ENCODE measurements at places on chromosomes 13 and 19. TPM values are rescaled to one million over a fixed set of nuclear protein-coding genes. Genes with fewer than 3 reads are reported as not detected.

IL11 gene
- 2.8 TPM for total RNA-seq

SPIB gene
- total RNA-seq: 1.7 TPM

DENND1C gene
- 0.47 TPM for total RNA-seq

MCF2L gene
- 90.0 TPM for total RNA-seq

DNA sequence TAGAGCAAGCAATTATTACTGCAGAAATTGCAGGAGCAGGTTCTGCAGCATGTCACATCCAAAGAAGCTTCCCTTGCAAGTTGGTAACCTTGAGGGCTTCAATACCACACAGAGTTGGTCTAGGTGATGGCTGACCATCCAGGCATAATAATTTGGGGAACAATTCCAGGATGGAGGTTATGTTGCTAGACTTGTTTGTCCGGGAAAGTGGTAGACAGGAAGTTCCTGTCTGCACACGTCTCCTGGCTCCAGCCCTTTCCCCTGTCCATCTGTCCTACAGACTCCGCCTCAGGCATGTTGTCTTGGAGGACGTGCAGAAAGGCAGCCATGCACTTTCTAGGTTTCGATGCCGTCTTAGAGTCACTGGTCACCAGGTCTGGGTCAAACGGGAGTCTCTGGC is 26.0 kb downstream of the DPRX start:
- DNase-seq: no peak

GRCh38 chr19:19224852-19225494 is 13.2 kb downstream of the NCAN start:
- peak; percentile 62 for DNase-seq

- DNase-seq: no peak
These were observed 50.3 kb downstream of the GSX1 start for GRCh38 chr13:27842571-27842970.

DNA sequence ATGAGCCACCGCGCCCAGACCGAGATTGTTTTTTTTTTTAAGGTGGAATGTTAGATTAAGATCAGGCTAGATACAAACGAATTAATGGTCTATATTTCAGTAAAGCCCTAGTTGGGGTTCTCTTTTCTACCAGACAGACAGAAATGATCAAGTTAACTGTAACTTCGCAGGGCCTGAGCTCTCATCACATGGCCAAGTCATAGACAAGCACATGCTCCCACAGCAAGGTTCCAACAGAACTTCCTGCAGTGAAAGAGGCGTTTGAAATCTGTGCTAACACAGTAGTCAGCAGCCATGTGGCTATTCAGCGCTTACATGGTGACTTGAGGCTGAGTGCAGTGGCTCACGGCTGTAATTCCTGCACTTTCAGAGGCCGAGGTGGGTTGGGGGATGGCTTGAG is 34.7 kb upstream of the SEMA6B start:
- DNase-seq: no peak

- DNase-seq: no peak
These were observed 8.8 kb downstream of the PPP1R13L start for GRCh38 chr19:45395821-45396617.

DNA sequence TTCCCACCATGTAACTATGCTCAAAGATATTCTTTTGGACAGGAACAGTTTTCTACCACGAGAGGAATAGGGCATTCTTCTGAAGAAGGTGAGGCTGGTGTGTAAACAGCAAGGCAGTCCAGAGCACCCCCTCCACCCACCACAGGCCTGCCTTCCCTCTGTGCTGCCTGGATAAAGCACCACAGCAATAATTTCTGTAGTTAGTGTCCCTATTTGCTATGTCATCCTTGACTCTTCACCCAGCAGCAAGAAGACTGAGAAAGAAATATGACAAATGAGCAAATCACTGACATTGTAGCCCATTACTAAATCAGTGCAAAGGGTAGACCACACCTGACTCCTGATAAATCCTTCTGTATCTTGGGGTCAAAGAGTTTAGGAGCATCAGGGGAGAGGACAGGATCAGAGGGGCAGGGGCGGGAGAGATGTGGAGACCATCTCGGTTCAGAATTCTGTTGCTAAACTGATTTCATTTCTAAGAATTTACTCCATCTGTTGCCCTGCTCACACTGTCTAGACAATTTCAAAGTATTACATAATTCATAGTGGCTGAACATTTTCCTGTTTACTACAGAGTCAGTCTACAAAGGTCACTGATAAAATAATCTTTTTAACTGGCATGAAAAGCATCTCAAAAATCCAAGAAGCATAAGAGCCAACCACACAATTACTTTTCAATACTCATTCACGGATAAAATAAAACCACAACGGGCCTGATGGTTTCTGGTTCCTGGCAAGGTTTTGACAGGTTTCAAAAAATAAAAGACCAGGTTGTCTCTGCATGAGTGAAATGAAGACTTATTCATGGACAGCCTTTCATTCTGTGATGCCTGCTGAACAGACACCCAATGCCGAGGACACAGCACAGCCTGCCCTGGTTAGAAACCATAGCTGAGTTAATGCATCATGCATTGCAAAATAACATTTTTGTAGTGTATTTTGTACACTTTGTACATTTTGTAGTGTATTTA is 88.4 kb upstream of the IRS2 start:
- DNase-seq: no peak

Measured in progenitor cell of endocrine pancreas (in vitro differentiated cells).